ENCODE measurements at places on chromosomes 12 and 14. TPM values are rescaled to one million over a fixed set of nuclear protein-coding genes. Genes with fewer than 3 reads are reported as not detected.

LALBA gene
- total RNA-seq = not detected

HOXC12 gene
- total RNA-seq = 0.21 TPM

C3AR1 gene
- 0.14 TPM for total RNA-seq

RAD9B gene
- total RNA-seq = 0.35 TPM

KERA gene
- 1.8 TPM for total RNA-seq

PPP1R1A gene
- total RNA-seq = 1.1 TPM

VAMP1 gene
- total RNA-seq = 19.6 TPM

PRB4 gene
- not detected for total RNA-seq

YBX3 gene
- total RNA-seq = 466 TPM

CLEC4C gene
- total RNA-seq = not detected

NAV3 gene
- total RNA-seq = 46.7 TPM

DNA sequence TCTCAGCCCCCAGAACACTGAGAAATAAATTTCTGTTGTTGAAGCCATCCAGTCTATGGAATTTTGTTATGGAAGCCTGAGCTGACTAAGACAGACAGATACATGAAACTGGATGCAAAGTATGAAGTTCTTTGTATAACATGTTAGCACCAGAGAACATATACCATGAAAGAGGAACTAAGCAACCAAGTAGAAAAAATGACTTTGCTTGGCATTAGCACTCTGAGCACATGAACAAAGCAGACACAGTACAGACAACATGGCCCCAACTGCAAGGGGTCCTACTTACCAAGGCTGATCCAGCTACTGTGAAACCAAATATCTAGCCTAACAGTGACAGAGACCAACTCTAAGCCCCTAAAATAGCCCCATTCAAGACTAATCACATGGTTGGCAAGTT lies 13.8 kb downstream of the EXOC5 start:
- ATAC-seq = no peak

GRCh38 chr12:12811343-12811742 lies 1.8 kb upstream of the DDX47 start:
- ATAC-seq = no peak

GRCh38 chr12:43291516-43291915 lies 260.5 kb downstream of the ADAMTS20 start:
- no peak for ATAC-seq

DNA sequence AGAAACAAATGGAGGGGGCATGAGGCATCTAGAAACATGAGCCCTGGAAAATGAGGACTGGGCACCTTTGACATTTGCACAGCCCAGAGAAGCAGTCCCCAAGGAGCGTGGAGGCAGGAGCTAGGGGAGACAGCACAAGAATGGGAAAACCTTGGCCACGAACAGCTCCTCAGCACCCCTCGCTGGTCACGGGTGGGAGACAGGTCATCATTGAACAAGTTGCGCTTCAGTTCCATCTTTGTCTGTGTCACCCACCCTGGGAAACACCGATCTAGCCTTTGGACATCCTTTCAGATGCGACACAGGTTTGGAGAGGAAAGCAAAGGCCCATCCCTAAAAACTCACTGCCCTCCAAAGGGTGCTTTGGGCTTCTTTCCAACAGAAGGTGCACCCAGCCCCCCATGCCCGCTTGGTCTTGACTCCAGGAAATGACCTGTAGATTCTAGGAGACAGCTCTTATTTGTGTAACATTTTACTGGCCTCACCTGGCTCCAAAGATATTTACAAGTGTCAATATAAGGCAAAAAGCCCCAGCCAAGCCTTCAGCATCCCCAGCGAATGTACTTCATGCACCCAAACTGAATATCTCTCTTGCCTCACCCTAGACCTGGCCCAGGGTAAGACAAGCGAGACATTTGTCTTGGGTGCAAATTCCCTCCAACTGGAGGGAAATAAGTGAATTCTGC lies 28.8 kb upstream of the CLMN start:
- ATAC-seq = no peak

DNA sequence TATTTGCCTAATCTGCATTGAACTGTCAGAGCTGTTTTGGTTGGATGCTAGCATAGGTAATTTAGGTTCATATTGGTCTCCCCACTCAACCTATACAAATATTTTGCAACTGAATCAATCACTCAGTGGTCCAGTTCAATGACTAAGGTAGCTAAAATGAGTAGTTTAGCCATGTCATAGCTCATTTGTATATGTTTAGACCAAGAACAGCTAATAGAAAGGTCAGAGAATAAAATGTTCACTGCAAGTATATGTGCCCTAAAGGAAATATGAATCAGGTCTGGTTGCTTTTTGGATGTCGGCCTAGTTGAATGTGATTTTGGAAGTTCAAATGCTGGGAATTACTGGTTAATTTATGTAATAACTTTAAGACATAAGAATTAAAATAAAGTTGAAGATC lies 883.9 kb downstream of the LRFN5 start:
- ATAC-seq = no peak

GRCh38 chr12:132046561-132046960 lies 96.8 kb downstream of the EP400 start:
- peak; percentile 10 for ATAC-seq

DNA sequence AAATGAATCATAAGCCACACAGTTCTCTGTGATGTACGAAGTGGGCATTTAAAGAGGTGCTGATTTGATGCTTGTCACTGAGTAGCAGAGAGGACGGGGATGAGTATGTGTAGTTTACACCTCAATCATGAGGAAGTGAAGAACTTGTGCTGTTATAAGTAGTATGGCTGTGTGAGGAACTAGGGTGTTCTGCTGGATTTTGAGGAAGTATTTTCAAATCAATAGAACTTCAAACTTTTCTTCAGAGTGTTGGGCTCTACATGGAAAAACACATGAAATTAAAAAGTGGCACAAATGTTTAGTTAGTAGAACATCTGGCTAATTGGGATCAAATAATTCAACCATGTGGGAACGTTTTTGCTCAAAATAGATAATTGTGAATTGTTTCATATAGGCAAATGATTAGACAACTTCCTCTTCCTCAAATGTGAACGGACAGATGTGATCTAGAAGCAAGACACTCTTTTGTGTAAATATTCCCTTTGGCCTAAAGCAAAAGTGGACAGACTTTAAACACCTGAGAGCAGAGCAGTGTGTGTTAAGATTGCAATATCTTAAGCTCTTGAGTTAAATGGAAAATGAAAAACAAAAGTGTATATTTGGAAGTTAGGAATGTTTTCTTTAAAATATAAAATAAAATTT lies 168.5 kb downstream of the NAV3 start:
- no peak for ATAC-seq

GRCh38 chr14:100078997-100079725 lies 13.9 kb downstream of the EVL start:
- ATAC-seq = peak; percentile 81

- ATAC-seq = no peak
Observed at GRCh38 chr14:101073598-101073965, 170.1 kb upstream of the RTL1 start.

GRCh38 chr14:89870316-89870715 lies 84.2 kb downstream of the EFCAB11 start:
- no peak for ATAC-seq

GRCh38 chr12:82835217-82835616 lies 148.5 kb downstream of the TMTC2 start:
- ATAC-seq = peak; percentile 57

- no peak for ATAC-seq
Observed at GRCh38 chr12:51504851-51505250, 80.2 kb downstream of the SLC4A8 start.

GRCh38 chr12:117816-118345 lies 51.3 kb downstream of the IQSEC3 start:
- no peak for ATAC-seq

- no peak for ATAC-seq
Observed at GRCh38 chr14:60087668-60088067, 4.1 kb upstream of the PCNX4 start.

DNA sequence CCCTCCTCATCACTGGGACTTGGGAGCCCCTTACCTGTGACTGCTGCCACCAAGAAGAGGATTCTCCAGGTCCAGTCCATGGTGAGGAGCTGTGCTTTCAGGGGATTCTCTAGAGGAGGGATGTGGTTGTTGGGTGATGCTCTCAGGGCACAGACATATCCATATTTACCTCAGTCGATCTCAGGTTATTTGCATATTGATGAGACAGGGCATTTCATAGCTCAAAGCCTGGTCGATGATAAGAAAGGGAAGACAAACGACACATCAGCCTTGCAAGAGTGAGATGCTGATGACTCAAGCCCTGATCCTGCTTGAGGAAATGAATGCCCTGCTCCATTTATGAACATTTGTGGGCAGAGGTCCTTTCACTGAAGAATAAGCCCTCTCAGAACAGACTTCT lies 981.0 kb downstream of the TMEM121 start:
- no peak for ATAC-seq

- no peak for ATAC-seq
Observed at GRCh38 chr12:91441246-91441645, 258.6 kb upstream of the DCN start.

GRCh38 chr14:56131004-56131864 lies 13.0 kb downstream of the PELI2 start:
- no peak for ATAC-seq

GRCh38 chr14:33229269-33229929 lies 290.7 kb downstream of the NPAS3 start:
- ATAC-seq = peak; percentile 57

DNA sequence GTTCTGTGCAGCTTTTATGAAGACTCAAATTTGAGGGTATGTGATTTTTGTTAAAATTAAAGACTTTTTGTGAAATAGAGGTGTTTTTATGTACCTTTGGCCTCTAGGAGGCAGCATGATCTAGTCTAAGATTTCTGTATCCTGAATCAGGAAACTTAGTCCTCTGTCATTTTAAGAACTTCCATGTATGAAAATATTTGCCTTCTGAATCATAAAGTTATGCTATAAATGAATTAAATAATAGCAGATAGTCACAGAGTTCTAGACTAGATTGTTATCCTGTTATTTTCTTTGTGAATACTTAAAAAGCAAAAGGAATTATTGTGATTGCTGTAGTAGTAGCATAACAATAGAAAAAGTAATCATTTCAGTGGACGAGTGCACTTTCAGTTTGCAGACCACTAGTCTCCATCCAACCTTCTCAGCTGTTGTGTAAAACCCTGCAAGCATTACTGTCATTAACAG lies 56.3 kb downstream of the FGD4 start:
- ATAC-seq = peak; percentile 49

DNA sequence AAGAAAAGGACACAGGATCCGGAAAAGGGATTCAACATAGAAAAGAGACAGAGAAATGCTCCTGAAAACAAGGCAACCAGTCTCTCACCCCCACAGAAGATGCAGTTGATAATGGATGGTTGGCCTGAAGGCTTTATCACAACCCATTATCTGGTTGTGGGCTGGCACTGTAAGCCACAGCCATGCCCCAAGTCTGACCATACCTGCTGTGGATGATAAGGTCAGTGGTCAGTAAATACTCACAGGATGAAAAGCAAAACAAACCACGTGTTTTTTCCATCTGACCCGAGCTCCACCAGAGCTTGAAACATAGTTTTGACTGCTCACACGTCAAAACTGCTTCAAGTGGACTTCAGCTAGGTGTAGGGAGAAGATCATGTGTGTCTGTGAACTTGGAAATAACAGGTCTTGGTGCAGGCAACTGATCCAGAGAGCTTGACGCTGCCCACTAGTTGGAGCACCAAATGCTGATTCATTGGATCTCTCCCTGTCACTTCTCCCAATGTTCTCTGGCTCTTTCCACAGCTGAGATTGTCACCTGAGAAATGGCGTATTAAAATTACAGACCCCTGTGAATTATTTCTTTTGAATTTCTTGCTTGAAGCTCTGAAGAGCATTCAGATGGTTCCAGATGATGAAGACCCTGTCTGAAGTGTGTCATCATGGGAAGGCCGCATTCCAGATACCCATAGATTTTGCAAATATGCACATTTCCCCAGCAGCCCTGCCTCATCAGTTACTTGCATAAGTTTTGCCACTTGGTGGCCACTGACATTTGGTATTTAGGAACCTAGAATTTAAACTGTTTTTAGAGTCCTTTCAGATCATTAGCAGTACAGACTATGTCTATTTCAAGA lies 8.5 kb downstream of the TMEM233 start:
- ATAC-seq = peak; percentile 13

DNA sequence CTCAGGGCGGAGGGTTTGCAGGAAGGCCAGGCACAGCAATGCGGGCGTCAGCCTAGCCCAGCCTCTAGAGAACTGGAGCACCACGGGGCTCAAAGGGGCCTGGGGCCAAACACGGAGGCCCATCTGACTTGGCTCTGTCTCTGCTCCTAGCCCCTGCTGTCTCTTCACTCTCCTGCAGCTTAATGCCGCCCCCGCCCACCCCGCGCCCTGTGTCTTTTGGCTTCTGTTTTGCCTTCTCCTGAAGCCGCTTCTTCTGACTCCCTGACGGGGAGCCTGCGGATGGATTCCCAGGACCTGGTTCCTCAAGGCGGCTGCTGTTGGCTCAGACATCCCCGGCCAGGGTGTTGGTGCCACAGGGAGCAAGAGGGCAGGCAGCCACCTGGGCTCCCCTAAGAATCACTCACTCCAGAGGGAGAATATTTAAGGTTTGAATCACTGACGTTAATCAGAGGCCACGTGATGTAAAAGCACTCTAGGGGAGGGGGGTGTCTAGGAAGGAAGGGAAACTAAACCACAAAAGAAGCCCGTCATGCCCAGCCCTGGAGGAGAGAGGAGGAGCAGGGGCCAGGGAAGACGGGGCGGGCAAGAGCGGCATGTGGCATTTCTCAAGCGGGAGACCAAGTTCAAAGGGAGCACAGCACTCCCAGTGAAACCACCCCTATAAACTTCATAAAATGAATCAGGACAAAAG lies 36.9 kb upstream of the PRMT8 start:
- ATAC-seq = peak; percentile 49

- ATAC-seq = peak; percentile 26
Observed at GRCh38 chr14:76726551-76726970, 34.7 kb upstream of the VASH1 start.

DNA sequence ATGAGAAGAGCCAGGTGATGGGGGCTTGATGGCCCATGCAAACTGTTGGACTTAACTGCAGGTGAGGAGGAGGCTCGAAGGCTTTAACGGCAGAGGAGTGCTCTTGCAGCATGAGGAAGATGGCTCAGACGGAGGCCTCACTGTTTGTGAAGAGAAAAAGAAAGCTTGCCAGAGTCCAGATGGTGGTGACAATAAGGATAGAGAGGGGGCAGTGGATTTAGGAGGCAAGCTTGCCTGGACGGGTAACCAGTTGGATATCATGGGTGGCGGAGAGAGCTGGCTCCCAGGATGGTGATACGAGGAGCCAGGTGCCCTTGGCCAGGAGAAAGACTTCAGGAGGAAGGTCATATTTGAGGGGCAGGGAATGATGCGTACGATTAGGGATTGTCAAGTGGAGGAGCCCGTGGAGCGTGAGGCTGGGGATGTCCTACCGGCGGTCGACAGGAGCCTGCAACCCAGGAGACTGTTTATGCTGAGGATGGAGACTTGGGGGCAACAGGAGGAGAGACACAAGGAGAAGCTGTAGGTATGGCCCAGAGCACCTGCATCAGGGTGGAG lies 71.8 kb downstream of the CACNA1C start:
- ATAC-seq = no peak

DNA sequence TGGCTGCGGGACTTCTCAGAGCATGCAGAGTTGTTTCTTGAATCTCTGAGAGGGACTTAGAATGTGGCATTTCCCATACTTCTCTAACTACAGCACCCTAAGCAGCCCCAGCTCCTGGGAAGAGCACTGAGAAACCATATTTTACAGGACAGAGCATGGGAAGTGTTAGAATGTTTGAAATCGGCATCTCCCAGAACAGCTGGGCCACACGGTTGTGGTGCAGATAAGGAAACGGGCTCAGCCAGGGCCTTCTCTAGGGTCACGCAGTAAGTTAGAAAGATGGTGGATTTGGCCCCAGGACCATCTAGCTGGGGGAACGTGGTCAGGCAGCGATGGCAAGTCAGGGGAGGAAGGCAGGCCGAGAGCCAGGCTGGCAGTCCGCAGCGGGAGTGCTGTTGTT lies 10.5 kb upstream of the HHIPL1 start:
- ATAC-seq = no peak

GRCh38 chr12:105674871-105675699 lies 344.6 kb downstream of the C12orf75 start:
- peak; percentile 13 for ATAC-seq
